M059J (cell line): ENCODE measurements at places on chromosomes 11 and 22.
A peak's percentile ranks its signal among the peaks of the same experiment; 100 is the strongest.

DNA sequence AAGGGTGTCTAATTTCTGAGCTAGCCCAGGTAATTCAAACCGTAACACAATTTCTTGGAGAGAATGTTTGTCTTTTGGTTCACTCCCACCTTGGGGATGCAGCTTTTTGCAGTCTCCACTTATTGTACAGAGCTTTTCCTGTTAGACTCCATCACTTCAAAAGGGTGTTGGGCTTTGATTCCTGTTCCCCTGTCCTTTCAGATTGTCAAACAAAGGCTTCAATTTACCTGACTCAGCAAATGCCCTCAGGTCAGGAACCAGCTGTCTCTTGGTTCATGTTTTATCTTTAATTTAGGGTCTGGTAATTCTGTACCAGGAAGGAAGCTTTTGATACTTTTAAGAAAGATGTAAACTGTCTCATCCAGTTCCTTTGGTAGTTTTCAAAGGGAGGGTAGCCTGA is 880.6 kb downstream of the NTM start:
- no peak for DNase-seq

GRCh38 chr11:110093407-110094297 is 460 bp downstream of the ZC3H12C start:
- DNase-seq: peak; percentile 65

DNA sequence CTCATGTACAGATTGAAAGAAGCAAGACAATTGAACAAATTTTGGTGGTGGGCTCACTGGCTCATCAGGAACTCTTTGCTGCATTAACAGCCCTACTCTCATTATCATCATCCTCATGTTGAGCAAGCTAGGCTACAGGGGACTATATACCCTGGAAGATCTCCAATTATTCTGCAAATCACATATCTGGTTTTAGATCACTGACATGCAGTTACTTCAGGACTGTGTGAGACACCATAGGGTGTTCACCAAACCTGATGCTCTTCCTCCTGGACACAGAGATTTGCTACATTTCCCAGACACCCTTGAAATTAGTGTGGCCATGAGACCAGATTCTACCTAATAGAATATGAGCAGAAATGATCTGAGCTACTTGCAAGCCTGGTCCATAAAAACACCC is 23.0 kb upstream of the ME3 start:
- peak; percentile 41 for DNase-seq

GRCh38 chr11:117412653-117413275 is 85.1 kb downstream of the CEP164 start:
- DNase-seq: no peak

- peak; percentile 81 for DNase-seq
Observed at GRCh38 chr11:9808943-9809342, 145.1 kb downstream of the SWAP70 start.

GRCh38 chr11:122305426-122306320 is 189.7 kb upstream of the BLID start:
- DNase-seq: no peak

DNA sequence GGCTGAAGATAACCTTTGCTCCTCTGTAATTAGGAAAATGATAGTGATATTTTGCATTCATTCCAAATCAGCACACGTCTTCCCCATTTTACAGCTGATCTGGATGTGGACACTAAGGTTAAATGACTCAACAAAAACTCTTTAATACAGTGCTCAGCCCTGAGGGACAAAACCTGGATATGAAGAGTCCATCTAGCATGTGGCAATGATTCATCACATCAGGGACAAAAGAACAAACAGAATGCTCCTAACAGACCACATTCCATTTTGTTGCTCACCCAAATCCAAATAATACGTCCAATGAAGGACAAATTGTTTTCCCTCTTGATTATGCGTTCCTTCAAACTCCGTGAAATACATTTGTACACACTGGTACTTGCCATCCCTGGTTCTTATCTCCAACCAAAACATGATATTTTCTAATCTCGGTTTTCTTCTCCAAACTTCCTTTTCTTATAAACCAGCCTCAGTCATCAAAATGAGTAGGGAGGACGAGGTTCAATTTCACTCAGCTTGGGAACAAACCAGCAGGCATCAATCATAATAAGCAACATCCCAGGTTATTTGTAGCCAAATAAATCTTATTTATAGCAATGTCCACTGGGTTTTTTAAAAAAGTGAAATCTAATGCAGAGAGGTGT is 53.7 kb upstream of the MTMR2 start:
- peak; percentile 91 for DNase-seq

DNA sequence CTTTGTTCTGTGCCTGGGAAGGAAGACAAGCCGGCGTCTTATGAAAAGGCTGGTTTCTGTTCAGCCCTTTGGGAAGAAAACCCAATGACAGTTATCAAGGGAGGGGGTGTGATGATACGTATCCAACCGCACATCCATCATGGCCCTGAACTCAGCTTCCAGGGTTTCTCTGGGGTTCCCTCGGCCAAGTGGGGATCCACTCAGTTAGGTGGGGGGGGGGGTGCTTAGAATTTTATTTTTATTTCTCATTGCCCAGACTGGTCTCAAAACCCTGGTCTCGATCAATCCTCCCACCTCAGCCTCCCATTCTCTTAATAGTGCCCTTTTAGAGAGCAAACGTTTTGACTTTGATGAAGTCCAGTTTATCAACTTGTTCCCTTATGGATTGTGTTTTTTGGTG is 25.7 kb downstream of the KCNQ1 start:
- no peak for DNase-seq
